Keratinocyte (primary cell): ENCODE measurements at places on chromosomes 3 and 15. TPM values are rescaled to one million over a fixed set of nuclear protein-coding genes. Genes with fewer than 3 reads are reported as not detected.

The CATSPER2 gene
- 1.7 to 4.2 TPM (median 3.5 TPM) in 3 replicates for polyA plus RNA-seq

The CCR9 gene
- polyA plus RNA-seq = not detected in 3 replicates

The MCTP2 gene
- 21.2 to 22.4 TPM (median 22.0 TPM) in 3 replicates for polyA plus RNA-seq

The CILP gene
- 0.03 TPM in 1 of 3 replicates, not detected in the others for polyA plus RNA-seq

The IL16 gene
- polyA plus RNA-seq = 0.01 to 0.10 TPM in 2 of 3 replicates, not detected in the other

The GRAMD1C gene
- polyA plus RNA-seq = 0.95 to 2.7 TPM (median 2.0 TPM) in 3 replicates

The DAZL gene
- polyA plus RNA-seq = not detected in 3 replicates

The LNP1 gene
- polyA plus RNA-seq = 0.19 to 0.95 TPM (median 0.64 TPM) in 3 replicates

The ACSBG1 gene
- polyA plus RNA-seq = 0.01 to 0.06 TPM in 2 of 3 replicates, not detected in the other

The TEX55 gene
- not detected in 3 replicates for polyA plus RNA-seq

The ECE2 gene
- polyA plus RNA-seq = not detected in 3 replicates

The DISP2 gene
- polyA plus RNA-seq = 0.12 to 0.68 TPM (median 0.12 TPM) in 3 replicates

The RETNLB gene
- polyA plus RNA-seq = not detected in 3 replicates

The TTC23 gene
- 3.4 to 6.7 TPM (median 5.0 TPM) in 3 replicates for polyA plus RNA-seq

The GOLGA8T gene
- 0.10 TPM in 1 of 3 replicates, not detected in the others for polyA plus RNA-seq
